Mesothelial cell of epicardium (in vitro differentiated cells): ENCODE measurements at places on chromosomes 5 and 9.

DNA sequence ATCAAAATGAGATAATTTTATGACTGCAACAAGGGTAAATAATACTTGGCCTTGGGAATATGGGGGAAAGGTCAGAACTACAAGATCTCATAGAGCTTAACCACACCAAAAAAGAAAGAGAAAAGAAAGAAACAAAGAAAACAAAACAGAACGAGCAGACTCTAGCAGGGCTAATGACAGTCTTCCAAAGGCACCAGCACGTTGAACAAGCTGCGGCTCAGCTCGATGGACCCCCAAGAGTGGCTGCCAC, 689 bp downstream of the AK3 start:
- DNase-seq: no peak

DNA sequence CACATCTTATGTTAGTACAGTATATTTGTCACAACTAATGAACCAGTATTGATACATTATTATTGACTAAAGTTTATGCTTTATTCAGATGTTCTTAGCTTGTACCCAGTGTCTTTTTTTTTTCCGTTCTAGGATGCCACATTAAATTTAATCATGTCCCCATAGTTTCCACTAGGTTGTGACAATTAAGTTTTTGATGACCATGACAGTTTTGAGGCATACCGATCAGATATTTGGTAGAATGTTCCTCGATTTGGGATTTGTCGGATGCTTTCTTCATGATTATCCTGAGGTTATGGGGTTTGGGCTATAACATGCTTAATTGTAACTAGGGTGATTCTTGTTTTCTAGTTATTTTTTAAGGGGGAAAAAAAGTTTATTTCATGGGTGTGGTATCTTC, 22.6 kb downstream of the PRRC2B start:
- DNase-seq: no peak

DNA sequence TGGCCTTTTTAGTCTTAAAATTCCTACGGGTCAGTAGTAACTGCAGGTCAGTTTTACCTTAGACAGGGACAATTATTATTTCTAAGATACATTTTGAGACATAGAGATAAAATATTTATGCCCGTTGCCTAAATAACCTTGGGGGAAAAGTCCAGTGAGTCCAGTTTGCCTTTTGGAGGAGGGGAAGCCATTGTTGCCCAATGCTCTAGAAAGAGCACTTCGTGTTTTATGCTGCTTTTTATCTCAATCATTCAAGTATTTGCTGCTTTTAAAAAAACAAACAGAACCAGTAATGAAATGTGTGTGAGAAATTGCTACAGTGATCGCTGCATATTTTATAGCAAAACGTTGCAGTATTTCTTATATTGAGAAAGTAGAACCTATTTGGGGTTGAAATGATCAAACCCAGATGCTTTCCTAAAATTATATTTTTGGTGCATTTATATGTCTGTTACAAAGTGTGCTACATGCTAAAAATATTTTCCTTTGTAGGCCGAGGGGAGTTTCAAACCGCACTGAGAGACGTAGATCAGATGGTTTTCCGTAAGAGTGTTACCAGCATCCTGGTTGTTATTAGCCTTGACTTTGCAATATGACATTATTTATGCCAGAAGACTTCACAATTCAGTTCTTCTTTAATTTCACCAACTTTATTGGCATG, 266.8 kb downstream of the AOPEP start:
- DNase-seq: no peak

- DNase-seq: no peak
These were observed 50.0 kb downstream of the NACC2 start for GRCh38 chr9:136044971-136045594.

DNA sequence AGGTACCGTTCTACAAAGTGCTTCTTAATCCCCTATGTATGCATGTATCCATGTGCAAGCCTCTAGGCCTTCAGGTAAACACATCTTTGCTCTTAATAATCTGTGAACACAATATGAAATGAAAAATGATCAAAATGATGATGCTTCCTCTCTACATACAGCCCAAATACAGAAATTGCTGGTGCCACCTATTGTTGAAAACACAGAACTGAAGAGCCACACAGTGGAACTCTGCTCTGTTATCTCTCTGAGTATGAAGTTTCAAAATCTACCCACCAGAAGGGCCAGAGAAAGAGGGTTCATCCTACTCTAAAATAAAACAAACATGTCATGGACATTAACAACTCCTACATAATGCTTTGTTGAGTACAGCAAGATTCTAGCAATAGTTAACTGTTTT, 71.3 kb downstream of the GLIS3 start:
- no peak for DNase-seq
